ENCODE measurements at places on chromosomes 7 and 10.
A peak's percentile ranks its signal among the peaks of the same experiment; 100 is the strongest.

DNA sequence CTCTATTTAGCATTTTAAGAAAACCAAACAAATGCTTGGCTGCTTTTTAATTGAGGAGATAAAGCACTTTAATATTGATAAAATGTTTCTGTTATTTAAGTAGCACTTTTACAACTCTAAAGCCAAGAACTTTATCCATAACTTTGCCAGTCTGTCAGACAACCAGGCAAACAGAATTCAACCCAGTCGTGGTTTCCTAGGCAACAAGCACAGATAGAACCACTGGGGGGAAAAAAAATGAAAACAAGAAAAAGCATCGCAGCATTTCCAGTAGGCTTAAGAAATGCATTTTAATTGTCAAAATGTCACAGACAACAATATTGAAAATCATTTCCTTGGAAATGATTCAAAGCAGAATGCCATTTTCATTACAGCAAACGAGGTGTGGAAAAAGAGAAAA is 323.4 kb downstream of the PARD3 start:
- no peak for DNase-seq

DNA sequence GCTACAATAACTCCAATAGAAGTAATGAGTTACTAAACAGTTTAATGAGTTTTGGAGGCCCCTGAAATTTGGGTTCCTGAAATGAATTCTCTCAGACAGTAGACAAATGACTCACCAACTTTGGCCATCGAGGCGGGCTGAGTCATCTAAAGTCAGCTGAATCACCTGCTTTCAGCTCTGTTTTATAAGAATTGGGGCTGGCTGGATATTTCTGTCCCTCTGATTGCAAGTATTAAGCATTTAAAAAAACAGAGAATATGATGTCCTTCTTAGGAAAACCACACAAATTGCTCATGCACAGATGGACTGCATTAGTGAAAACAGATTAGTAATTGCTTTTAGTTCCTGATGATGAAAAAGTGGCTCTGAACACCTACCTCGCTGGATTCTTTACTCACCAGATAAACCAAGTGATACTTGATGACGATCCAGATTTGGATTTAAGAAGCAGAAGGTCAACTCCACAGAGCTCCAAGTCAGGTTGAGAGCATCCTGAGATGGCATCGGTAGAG is 59.1 kb downstream of the ZNF365 start:
- no peak for DNase-seq

GRCh38 chr7:112897839-112898431 is 107.7 kb upstream of the TMEM168 start:
- DNase-seq, result no peak

DNA sequence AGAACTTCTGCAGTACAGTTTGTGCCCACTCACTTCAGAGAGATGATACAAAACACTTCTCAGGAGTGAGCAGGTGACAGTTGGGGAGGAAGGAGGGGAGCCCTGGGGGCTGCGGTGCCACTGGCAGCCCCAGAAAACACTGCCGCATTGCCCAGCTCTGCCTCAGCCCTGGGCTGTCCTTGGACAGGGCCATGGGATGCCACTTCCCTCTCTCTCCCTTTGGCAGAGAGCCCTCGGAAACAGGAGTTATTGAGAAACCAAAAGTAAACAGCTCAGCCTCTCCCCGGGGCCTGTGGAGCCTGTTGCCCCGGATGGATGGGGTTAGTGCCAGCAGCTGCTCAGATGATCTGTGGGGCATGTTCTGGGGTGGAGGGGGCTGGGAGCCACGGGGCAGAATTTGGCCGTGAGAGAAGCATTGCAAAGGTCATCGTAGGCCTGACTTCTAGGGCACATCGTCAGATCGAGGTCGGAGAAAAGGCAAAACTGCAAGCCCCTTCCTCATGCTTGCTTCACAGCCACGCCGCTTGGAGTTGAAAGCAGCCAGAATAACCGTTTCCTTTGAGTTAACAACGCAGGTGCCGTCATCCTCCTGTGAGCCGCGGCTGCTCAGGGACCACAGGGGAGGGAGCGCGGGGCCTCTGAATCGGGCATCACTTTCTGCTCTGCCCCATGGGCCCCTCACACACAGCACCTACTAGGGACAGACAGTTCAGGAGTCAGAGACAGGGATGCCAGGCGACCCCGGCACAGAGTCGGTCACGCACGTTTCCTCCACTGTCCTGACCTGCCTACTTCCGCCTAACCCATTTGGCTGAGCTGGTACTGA is 256.4 kb downstream of the CAMK1D start:
- DNase-seq, result peak; percentile 45

GRCh38 chr7:137999496-138000080 is 2.3 kb downstream of the CREB3L2 start:
- DNase-seq, result no peak

- DNase-seq, result no peak
These were observed 107.4 kb downstream of the UBE2H start for GRCh38 chr7:129845178-129845971.

DNA sequence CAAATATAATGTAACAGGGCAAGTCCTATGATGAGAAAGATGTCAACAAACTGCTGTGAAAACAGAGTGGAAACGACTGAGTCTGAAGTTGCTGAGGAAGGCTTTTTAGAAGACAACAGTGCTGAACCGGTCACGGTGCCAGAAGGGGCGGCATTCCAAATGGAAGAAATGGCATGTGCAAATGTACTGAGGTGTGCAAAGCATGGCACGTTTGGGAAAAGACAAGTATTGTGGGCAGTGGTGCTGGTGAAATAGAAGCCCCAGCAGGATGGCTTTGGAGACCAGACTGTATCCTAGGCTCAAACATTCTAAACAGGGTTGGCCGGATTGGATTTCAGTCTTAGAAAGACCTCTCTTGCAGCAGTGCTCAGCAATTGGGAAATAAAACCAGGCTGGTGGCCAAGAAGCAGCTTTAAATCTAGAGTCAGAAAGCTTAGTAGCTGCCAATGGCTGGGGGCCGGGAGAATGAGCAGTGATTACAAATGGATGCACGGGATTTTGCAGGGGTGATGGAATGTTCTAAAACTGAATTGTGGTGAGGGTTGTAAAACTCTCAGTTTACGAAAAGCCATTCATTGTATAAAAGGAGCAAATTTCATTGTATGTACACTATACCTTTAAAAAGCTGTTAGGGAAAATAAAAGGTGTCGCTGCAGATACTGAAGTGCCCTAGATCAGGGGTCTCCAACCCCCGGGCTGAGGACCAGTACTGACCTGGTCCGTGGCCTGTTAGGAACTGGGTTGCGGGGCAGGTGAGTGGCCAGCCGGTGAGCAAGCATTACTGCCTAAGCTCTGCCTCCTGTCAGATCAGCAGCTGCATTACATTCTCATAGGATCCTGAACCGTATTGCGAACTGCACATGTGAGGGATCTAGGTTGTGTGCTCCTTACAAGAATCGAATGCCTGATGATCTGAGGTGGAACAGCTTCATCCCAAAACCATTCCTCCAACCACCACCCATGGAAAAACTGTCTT is 141.6 kb downstream of the HIBADH start:
- DNase-seq, result no peak

GRCh38 chr10:98138031-98138430 is 3.6 kb downstream of the R3HCC1L start:
- DNase-seq, result no peak

- DNase-seq, result no peak
These were observed 110.2 kb downstream of the COL13A1 start for GRCh38 chr10:69911613-69912528.

DNA sequence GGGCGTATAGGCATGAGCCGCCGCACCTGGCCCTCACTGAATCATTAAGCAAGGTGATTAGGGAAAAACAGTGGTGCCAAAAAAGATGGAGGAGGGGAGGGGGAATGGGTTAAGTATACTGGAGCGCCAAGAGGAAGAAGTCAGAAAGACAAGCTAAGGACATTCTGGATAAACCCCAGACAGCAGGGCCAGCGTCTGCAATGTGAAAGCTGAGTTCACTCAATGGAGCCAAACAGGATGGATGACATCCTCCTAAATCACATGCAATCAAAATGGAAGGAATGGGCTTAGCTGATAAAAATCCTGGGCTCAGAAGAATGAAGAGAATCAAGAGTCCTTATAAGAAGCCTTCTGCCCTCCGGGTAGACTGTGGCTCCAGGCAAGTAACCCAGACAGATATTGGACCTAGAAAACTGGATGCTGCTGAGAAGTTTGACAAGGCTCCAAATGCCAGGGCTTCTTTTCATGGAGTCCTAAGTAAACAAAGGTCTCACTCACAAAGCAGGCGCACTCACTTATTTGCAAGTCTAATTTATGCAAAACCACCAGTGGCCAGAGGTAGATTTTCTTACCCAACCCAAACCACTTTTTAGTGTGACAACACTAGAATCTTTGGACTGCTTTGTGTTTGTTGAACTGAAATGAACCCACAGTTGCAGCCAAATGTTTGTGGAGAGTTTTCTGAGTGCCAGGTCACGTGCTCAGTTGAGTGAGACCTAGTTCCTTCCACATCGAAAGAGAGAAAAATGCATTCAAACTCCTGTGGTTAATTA is 519.1 kb upstream of the AUTS2 start:
- DNase-seq, result peak; percentile 97

- DNase-seq, result no peak
These were observed 73.3 kb downstream of the MCU start for GRCh38 chr10:72765051-72765745.

DNA sequence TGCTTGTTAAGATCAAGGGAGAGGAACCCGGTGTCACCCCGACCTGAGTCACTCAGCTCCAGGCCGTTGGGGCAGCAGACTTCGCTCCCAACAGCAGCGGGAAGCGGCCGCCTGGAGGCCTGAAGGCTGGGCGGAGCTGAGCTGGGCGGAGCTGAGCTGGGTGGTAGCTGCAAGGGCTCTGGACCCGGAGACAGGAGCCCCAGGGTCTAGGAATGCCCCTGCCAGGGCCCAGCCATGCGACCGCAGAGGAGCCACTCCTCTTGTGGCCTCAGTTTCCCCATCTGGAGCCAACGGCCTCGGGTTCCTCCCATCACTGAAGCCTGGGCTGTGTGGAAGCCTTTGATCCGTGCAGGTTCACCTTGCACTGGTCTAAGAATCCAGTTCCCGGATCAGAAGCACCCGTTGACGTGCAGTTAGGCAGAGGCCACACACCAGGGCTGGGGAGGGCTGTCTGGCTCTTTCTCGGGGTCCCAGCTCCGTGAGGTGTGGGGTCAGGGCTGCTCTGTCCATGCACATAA is 21.9 kb upstream of the DPYSL4 start:
- peak; percentile 74 for DNase-seq

- no peak for DNase-seq
These were observed 18.8 kb upstream of the SLC35G1 start for GRCh38 chr10:93875032-93875358.

DNA sequence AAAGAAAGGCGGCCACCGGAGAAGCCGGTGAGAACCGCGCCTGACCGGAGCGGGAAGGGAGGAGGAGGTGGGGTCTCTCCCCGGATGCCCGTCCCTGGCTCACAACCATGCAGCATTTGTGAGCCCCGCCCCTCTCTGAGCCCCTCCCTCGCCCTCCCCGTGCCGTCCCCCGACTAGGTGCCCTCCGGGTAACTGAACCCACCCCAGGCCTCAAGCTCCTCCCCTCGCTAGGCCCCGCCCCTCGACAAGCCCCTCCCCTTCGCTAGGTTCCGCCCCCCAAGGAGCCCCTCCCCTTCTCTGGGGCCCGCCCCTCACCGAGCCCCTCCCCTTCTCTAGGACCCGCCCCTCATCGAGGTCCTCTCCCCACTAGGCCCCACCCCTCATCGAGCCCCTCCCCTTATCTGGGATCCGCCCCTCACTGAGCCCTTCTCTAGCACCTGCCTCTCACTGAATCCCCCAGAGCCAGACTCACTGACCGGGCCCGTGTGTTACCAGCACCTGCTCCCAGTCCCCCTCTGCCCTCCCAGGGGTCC is 42.2 kb upstream of the HSPB1 start:
- peak; percentile 95 for DNase-seq

DNA sequence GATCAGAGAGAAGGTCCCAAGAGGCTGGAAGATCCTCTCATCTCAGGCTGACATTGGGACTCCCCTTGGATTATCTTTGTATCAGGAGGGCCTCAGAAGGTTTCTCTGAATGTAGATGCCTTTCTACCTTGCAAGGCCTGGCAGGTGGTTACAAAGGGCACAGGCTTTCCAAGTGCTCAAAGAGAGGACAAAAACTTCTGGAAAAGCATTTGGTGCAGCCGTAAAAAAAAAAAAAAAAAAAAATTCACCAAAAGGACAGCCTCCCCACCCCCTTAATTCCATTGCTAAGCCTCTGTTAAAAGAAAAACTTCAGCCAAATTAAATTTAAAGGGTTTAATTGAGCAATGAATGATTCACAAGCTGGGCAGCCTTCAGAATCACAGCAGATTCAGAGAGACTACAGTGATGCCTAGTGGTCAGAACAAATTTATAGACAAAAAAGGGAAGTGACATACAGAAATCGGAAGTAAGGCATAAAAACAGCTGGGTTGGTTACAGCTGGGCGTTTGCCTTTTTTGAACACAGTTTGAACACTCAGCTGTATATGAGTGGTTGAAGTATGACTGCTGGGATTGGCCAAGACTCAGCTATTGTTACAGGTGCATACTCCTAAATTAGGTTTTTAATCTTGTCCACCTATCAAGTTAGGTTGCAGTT is 42.5 kb upstream of the LRGUK start:
- no peak for DNase-seq

DNA sequence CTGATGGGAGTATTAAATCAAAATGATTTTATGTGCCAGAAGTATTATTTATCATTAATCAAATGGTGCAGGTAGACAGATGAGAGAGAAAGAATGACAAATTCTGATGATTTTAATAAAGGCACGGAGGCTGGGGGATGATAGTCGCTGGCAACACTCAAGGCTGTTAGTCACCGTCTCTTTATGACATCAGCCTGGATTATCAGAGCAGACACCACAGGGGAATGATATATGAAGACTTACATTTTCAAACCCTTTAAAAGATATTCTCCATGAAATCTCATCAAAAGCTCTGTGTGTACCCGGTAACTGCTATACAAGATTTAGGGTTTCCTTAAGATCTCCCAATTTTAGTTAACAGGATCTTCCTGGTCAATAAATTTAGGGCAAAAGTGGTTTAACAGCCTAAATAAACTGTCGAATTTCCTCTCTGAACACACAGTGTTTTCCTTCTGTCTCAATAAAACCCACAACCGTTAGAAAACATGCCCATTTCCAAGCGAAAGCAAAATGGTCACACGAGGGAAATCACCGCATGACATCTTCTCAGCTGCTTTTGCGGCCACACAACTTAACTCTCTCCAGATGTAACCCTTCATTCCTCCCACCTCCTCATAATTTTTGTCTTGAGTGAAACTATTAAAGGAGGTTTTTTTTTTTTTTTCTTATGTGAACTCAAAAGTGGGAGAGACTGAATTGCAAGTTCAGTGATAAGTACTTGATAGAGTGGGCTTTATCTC is 133.2 kb upstream of the FAM171A1 start:
- DNase-seq, result no peak

DNA sequence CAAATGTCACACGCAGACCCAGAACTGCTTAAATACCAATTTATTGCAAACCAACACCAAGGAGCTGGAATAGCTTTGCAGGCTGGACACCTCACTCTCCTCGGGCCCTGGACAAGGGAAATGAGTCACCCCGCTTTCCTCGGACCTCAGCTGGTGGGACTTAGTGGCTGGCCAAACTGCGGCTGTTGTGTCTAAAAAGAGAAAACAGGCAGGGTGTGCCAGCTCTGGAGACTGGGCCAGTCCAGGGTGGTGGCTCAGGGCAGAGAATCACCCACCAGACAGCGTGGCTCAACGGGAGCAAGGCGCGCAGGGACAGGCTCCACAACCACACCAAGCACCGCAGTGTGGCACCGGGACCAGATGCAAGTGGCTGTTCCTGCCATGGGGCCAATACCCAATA is 58.2 kb upstream of the CAMK2B start:
- no peak for DNase-seq

GRCh38 chr7:80440883-80441282 is 71.0 kb downstream of the GNAT3 start:
- DNase-seq, result no peak

GRCh38 chr7:47649919-47650318 is 68.0 kb upstream of the TNS3 start:
- DNase-seq, result no peak
